ENCODE measurements at places on chromosomes 7 and 10. TPM values are rescaled to one million over a fixed set of nuclear protein-coding genes. Genes with fewer than 3 reads are reported as not detected.

GRCh38 chr7:153354071-153354470 is 594.5 kb downstream of the ACTR3B start:
- DNase-seq = no peak

- DNase-seq = peak; percentile 31
Measured at GRCh38 chr10:72310241-72310633, 36.5 kb downstream of the DDIT4 start.

- DNase-seq = no peak
Measured at GRCh38 chr10:75806186-75806585, 374.8 kb downstream of the LRMDA start.

GRCh38 chr7:112079673-112080072 is 126.5 kb downstream of the DOCK4 start:
- no peak for DNase-seq

DNA sequence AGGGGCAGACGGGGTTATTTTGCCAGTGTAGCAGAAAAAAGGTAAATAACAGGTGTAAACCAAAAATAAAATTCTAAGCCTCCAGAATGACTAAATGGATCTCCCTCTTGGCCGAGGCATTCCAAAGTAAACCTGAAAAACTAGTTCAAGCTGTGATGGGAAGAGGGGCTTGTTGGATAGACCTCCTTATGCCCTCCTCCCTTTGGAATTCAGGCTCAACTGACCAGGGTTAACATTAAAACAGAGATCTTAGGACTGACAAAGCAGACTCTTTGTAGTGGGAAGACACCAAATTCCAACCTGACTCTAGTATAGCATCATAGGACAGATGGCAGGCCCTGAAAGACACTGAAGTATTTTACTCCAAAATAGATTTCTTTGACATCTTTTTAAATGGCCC is 113.8 kb upstream of the ITGB1 start:
- DNase-seq = no peak

GRCh38 chr7:54541669-54542625 is at the start of gene VSTM2A:
Gene VSTM2A (plus strand): TSS chr7:54542375. CDS start chr7:54542731, 356 bp downstream.
- no peak for DNase-seq

GRCh38 chr7:80884511-80885195 is 34.2 kb downstream of the SEMA3C start:
- DNase-seq = no peak

GRCh38 chr10:131261890-131262475 is 49.5 kb downstream of the TCERG1L start:
- no peak for DNase-seq

GRCh38 chr10:11527691-11528255 is 83.7 kb downstream of the USP6NL start:
- no peak for DNase-seq

DNA sequence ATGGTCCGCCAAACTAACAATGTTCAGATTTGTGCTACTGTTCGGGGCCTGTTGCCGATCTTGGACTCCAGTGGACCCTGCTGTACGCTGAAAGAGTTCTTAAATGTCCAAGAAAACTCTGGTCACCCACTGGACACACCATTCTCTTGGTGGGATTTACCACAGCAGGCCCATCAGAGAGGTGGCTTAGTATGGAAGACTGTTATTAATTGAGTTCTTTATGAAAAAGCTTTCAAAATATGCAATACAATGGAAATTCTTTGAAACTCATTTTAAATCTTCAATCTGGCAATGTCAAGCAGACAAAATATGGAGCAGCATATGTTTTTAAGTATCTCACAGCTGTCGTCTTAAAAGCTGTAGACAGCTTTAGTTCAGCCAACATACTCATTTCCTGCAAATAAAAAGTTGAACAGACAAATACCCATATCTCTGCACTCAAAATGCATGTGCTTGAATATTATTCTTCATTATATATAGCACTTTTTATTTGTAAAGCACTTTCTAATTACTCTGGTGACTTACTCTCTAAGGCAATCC is 37.4 kb upstream of the GRM8 start:
- DNase-seq = no peak

DNA sequence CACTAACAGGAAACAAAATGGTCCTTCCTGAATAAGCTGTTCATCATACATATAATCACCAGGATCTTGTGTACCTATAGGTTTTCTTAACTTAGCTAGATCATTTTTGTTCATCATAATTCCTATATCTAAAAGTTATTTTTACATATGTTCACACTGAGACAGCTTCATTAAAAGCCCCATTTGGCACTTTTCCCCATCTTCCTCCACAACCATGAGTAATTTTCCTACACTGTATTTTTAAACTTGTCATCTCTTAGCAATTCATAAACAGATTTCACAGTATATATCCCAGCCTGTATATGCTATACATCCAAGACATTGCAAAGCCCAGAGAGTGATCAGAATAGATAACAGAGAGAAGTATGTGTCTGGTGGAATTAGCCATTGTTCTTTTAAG is 28.3 kb downstream of the ZNF365 start:
- DNase-seq = no peak

DNA sequence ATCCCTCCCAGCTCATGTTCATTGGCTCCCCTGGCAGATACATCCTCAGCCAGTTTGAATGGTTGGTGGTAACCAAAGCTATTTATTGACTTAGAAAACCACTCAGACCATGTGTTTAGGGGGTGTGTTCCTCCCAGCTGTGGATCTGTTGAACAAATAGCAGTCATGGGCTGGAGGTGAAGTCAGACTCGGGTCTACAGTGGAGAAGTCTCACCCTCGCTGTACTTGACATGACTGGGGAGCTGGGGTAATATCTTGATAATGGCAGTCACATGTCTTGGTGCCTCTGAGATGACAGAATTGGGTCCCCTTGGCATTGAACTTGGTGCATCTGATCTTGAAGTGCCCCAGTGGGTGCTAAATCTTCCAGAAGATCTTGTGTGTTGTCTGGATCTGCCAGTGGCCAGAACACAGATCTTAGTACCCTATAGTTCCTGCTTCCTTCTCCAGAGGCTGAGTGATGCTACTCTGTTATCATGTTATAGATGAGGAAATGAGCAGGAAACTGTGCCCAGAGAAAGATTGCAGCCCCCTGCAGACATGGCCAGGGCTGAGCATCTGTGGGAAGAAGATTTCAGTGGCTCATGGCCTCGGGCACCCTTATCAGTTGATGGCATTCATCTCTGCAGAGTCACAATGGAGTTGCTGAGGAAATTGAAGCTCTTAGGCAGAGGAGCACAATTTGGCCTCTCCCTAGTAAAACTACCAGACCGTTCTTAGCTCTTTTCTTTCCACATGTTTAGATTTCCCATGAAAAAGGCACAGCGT is 50.4 kb downstream of the ADRA2A start:
- no peak for DNase-seq

GRCh38 chr10:104317726-104318299 is 20.5 kb downstream of the ITPRIP start:
- no peak for DNase-seq

- DNase-seq = no peak
Measured at GRCh38 chr10:96419351-96419750, 60.5 kb upstream of the OPALIN start.

DNA sequence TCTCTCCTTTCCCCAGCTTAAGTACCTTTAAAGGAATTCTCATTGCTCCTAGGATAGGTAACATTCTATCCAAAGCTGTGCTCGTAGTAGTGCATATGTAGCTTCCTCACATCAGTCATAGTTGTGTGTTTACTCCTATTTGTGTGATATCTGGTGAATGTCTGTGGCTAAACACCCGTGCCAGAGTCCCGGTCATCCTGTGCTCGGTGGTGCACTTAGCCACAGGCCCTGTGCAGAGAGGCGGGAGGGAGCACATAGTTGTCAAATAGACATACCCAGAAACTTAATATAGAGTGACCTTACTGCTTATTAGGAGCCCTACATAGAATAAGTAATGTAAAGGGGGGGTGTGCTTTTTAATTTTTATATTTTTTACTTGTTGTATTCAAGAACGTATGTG is 76.6 kb downstream of the RBM33 start:
- no peak for DNase-seq

GRCh38 chr7:43878867-43879266 is 9.6 kb upstream of the MRPS24 start:
- DNase-seq = no peak

DNA sequence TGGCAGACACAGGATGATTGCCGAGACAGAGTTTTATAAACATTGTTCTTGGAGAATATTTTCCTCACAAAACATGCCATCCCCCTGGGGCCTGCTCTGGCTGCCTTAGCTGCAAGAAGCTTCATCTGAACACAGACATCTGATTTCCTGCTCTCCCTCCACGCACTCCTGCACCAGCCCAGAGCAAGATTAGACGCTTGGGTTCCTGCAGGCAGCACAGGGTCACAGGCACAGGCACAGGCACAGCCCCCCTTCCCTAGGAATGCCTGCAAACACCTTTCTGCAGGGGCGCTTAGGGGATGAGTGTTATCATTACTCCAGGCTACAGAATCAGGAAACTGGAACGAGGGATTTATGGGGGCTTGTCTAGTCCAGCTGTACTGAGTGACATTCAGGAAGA is 450.3 kb downstream of the GRID1 start:
- DNase-seq = no peak

DNA sequence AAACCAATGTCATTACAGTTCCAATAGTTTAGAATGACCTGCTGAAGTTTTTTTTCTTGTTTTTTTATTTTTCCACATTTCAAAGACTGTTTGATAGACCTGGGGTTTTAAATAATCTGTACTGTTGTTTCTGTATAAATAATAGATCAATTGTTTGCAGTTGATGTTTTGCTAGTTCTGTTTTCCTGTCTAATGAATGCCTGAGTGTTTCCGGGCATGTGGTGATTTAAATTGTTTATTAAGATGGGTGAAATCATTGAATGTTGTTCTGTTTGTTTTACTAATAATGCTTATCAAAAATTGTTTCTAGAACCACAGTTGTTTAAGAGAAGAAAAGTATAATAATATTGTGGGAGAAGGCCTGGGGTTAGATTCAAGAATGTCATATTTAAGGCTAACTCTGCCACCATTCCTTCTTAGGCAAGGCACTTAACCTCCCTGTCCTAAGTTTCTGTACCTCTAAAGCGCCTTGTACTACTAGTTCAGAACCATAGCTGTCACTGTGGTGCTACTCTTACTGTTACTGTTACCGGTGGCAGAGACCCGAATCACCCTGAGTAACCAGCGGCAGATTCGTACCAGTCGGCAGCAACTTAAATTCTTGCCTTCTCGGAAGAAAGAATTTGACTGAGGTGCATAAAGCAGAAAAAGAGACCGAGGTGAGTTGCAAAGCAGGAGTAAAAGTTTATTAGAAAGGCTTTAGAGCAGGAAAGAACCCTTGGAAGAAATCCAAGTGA is 1014.1 kb downstream of the REEP3 start:
- no peak for DNase-seq

DNA sequence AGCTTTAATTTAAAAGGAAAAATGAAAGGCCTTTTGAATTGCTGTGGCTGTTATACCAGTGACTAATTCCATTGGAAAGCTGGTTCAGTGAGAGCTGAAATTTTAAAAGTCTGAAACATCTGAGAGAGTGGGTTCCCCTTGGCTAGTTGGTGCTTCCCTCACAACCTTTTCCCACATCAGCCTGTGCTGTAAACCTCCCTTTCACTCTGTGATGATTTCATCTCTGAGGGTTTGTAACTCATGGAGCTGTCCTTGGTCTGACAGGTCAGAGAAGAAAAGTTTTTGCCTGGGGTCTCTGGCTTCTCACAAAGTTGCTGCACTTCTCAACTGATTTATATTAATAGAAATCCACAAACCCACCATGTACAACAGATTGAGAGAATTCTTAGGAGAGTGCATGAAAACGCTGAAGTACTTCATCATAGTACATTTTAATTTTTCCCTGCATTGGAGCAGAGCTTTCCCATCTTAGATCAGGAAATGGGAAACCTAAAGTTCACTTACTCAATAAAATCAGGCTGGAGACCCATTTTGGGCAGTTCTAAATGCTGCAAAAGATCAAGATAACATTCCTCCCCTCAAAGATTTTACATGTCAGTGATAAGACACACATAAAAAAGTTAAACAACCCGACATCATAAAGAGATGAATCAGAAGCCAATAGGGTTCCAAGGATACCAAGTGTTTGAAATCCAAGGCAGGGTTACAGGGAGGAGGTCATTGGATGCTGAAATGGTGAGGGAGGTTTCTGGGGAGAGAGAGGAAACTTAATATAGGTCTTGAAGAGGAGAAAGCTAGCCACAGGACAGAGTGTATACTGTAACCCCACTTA is 157.0 kb upstream of the MKLN1 start:
- DNase-seq = no peak

GRCh38 chr7:148334959-148335577 is 255.5 kb upstream of the C7orf33 start:
- no peak for DNase-seq

GRCh38 chr10:129102906-129103693 is 363.9 kb upstream of the MGMT start:
- DNase-seq = no peak

DNA sequence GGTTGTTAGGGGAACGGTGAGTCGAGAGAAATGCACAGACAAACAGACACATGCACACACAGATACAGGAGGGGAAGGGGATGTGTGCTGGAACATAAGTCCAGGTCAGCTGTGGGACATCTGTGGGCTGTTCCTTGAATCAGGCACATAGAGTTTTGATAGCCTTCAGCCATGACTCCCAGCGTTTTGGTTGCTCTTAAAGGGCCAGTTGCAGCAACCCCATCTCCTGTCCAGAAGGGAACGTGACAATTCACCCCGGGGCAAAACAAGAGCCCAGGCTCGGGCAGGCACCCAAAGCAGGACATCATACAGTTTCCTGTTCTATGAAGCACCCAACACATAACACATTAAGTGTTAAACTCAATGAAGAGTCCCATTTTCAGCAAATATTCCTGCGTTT is 9.6 kb downstream of the INSYN2A start:
- DNase-seq = no peak

- DNase-seq = no peak
Measured at GRCh38 chr10:21352886-21353285, 172.6 kb downstream of the SKIDA1 start.

DNA sequence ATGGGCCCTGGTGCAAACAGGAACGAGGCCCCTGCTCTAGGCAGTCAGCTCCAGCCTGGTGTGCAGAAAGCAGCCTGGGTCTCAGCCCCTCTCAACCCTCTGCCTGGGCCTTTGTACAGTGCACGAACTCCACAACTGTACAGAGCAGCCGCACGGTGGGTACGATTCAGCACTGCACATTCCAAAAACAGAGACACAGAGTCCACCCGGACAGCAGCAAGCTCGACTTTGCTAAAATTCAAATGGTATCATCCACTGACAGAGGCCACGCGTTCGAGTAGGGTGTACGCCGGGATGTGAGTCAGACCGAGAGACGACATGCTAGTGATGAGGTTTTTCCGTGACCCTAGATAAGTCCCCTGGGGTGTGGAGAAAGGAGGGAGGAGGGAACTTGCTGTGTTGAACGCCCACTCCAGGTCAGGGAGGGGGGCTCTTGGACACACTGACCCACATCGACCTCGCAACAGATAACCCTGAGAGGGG is 65.6 kb upstream of the PDGFA start:
- DNase-seq = peak; percentile 6

Gene CPVL
- total RNA-seq = 72.6 TPM

Gene WEE2
- not detected for total RNA-seq

Gene ABCB1
- total RNA-seq = 4.8 TPM

Gene LIPF
- total RNA-seq = not detected

Gene CCL24
- total RNA-seq = 0.47 TPM

Gene CAV2
- total RNA-seq = 204 TPM

Gene LBX1
- not detected for total RNA-seq

Gene NXPH1
- not detected for total RNA-seq

Gene FKBP6
- not detected for total RNA-seq

Gene IFIT1
- total RNA-seq = 48.0 TPM

Gene SPDYE8
- not detected for total RNA-seq

Gene AMZ1
- total RNA-seq = 0.05 TPM

Gene RARRES2
- 18.7 TPM for total RNA-seq

Gene ARHGEF35
- total RNA-seq = 0.94 TPM
